ENCODE measurements at places on chromosomes 6 and 20. TPM values are rescaled to one million over a fixed set of nuclear protein-coding genes. Genes with fewer than 3 reads are reported as not detected.

Gene RNF217
- polyA plus RNA-seq, result 21.8 TPM

Gene PTCHD4
- polyA plus RNA-seq, result 0.27 TPM

Gene FAM50B
- 20.3 TPM for polyA plus RNA-seq

- DNase-seq, result no peak
Measured at GRCh38 chr20:23588434-23589403, 17.0 kb downstream of the CST9 start.

- no peak for DNase-seq
Measured at GRCh38 chr6:135743476-135743875, 108.0 kb upstream of the PDE7B start.

- DNase-seq, result peak; percentile 60
Measured at GRCh38 chr20:49888212-49889000, 26.9 kb downstream of the SPATA2 start.

DNA sequence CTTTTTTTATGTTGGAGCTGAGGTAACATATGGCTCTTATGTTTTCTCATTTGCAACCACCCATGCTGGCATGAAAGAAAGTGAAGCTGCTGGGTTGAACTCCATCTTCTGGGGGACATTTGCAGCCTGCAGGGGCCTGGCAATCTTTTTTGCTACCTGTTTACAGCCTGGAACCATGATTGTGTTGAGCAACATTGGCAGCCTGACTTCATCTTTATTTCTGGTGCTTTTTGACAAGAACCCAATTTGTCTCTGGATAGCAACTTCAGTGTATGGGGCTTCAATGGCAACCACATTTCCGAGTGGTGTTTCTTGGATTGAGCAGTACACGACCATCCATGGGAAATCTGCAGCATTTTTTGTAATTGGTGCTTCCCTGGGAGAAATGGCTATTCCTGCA lies 179.0 kb downstream of the SLC16A10 start:
- no peak for DNase-seq

GRCh38 chr6:22904431-22904830 lies 335.1 kb downstream of the HDGFL1 start:
- no peak for DNase-seq

DNA sequence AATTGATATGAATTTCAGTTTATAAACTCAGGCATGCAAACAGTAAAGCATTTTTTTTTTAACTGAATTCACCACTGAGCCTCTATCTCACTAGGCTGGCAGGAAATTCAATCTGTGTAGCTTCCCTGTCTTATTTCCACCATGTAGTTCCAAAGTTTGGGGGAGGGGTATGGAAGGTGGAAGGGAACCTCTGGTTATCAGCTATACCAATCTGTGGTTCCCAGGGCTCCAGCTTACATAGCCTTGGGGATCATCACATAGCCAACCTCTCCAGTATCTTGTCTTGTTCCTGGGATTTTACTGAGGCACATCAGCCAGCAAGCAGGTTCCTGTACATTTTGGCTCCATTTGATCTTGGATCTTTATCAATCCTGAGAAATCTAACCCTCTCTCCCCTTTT lies 15.6 kb downstream of the RAD21L1 start:
- DNase-seq, result no peak
